ENCODE measurements at places on chromosomes 11 and 22.

GRCh38 chr11:111531687-111532364 lies 8.7 kb upstream of the LAYN start:
- peak; percentile 84 for DNase-seq

- no peak for DNase-seq
These were observed 33.6 kb downstream of the NTM start for GRCh38 chr11:131404010-131404409.

- DNase-seq: peak; percentile 93
These were observed 13.2 kb downstream of the RAC2 start for GRCh38 chr22:37230673-37231405.

- DNase-seq: peak; percentile 82
These were observed 39.2 kb upstream of the IGLL5 start for GRCh38 chr22:22848364-22848866.

- DNase-seq: no peak
These were observed 243.5 kb downstream of the SBF2 start for GRCh38 chr11:10050561-10050960.

- no peak for DNase-seq
These were observed 35.1 kb downstream of the FBLN1 start for GRCh38 chr22:45537734-45538181.

DNA sequence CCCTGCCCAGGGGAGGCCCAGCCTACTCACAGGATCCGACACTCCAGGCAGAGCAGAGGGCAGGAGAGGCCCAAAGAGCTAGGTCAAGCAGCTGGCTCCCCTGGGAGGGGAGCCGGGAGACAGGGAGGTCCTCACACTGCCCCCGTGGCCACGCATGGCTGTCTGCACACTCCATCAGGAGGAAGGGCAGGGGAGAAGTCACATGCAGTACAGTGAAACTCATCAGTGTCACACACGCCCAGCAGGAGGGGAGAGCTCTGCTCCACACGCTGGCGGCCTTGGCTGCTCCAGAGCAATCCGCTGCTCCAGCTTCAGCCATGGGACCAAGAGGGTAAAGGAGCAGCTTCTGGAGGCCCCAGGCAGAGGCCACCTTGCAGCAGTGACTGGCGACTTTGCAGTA lies 14.3 kb downstream of the TCIRG1 start:
- no peak for DNase-seq

DNA sequence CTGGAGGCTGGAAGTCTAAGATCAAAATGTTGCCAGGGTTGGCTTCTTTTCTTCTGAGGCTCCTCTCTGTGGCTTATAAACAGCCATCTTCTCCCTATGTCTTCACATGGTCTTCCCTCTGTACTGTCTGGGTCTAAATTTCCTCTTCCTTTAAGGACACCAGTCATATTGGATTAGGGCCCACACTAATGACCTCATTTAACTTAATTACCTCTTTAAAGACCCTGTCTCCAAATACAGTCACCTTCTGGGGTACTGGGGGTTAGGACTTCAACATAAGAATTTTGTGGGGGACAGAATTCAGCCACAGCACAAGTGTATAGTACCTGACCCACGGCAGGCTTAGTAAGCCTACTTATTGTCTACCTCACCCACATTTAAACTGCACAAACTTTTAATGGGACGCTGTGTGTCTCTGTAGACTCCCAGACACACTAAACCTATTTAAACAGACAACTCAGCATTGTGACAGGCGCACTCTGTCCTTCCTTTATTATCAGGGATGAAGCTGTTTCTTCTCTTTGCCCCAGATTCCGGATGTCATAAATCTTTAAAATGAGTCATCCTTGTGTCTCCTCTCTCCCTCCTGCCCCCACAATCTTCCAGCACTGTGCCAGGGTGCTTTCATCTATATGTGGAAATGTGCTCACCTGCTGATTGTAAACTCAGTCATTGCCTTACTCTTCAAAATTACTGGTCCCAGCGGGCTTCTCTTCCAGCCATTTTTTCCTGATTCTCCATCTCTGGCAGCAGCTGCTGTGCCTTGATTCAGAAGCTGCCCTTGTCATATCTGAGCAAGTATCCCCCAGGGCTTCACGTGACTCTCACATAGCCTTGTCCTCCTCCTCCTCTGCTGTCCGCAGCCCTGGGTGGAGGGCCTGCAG lies 5.4 kb upstream of the MAPK8IP1 start:
- no peak for DNase-seq

DNA sequence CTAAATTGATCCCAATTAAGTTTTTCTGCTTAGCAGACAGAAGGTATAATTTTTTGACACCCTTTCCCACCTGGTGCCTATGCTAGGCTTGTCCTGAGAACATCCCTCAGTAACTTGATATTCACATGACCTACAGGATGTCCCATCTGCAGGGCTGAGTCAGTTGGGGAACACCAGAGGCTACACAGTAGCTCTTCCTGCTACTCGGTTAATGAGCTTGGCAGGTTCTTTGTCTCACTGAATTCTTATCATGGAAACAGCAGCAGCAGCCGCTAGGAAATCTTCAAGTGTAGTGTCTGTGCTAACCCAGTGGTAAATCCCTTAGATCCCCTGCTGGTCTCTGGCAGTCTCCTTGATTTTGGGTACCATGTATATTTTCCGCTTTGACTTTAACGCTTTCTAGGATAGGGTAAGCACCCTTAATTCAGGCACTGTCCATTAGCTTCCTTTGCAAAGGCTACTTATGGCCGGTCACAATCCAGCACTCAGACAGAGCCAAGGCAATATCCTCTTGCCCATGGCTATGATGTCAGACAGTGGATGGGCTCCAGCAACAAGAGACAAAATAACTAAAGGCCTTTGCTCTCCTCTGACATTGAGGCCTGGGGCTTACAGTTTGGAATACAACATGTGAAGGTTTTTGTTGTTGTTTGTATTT lies 8.5 kb downstream of the MRPL16 start:
- DNase-seq: no peak

DNA sequence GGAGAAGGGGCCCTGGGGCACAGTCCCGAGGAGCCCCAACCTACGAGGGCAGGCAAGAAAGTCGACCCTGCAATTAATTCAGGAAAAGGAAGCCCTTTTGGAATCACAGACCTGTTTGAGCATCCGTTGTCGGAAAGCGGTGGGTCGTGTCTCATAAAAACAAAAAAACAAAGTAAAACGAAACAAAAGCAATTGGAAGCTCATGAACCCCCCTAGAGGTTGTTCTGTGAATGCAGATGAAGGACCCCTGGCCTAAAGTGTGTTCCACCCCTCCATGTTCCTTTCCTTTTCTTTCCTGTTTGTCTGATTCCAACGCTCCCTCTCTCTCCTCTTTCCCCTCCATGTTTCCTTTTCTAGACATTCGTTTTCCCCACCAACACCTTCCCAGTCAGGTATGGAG lies 203.7 kb downstream of the GRIK4 start:
- no peak for DNase-seq

GRCh38 chr11:43916621-43917020 lies 25.8 kb upstream of the C11orf96 start:
- no peak for DNase-seq

DNA sequence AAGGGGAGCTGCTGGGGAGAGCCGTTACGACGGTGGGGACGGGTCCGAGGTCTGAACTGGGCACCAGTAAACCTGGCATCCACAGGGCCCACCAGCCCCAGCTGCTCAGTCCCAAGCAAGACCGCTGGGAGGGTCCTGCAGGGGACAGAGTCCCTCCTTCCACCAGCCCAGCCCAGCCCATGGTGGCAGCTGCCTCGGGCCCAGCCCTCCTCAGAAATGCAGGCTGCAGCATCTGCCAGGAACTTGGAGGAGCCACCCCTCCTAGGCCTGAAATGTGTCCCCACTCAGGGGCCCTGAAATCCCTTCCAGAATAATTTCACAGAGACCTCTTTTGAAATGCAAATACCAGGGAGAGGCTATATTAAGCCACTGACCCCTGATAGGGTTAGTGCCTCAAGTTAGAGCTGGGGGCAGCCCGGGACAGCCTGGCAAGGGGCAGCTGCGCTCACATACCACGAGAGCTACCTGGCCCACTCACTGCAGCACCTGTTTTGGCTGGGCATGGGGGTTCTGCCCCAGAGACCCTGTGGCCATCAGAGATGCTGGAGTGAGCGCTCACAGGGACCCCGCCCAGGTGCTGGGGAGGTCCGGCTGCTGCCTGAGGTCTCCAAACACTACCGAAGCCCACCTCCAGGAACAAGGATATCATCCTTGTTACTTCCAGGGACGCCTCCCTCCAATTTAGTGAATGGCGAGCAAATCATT lies 53.1 kb downstream of the CELSR1 start:
- no peak for DNase-seq

DNA sequence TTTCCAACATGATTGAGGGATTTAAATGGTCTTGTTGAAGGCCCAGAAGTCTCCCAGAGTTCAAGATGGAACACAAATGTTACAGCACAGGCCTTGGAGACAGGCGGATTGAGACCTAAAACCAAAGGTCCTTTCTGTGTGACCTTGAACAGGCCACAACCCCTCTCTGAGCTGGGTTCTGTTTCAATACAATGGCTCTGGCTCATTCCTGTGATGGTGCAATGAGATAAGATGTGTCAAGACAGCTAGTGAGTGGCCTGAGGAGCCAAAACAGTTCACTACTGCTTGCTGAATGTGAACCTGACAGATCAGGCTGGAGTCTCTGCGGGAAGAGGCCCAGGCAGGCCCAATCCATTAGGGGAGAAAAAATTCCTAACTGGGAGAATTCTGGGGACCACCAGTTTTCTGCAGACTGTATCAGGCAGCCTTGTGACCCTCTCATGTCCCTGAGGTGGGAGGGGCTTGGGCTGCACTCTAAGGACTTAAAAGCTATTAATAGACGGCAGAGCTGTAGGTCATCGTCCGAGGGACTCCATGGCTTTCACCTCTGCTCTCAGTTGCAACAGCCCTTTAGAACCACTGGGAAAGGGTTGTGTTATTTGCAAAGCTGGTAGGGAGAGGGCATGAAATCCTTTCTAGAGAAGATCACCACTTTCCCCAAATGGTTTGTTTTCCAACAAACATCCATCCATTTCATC lies 126.1 kb upstream of the TEAD1 start:
- DNase-seq: no peak

- no peak for DNase-seq
These were observed 12.9 kb downstream of the TSPAN32 start for GRCh38 chr11:2314525-2315394.

DNA sequence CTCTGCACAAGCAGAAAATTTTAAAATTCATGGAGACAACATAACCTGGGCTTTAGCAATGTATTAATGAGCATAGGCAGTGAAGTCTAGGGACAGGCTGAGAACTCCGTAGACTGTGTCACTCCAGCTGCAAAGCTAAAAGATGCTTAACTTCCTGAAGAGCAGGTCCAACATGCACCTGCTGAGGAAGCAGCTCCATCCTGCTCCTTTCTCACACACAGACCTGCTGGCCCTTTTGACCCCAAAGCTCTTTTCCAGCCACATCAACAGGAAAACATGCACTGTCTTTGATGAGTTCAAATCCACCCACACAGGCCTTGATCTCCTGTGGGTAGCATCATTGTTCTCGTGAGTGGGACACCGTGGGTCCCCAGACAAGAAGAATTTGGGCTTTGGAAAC lies 36.0 kb downstream of the SYN3 start:
- DNase-seq: no peak

DNA sequence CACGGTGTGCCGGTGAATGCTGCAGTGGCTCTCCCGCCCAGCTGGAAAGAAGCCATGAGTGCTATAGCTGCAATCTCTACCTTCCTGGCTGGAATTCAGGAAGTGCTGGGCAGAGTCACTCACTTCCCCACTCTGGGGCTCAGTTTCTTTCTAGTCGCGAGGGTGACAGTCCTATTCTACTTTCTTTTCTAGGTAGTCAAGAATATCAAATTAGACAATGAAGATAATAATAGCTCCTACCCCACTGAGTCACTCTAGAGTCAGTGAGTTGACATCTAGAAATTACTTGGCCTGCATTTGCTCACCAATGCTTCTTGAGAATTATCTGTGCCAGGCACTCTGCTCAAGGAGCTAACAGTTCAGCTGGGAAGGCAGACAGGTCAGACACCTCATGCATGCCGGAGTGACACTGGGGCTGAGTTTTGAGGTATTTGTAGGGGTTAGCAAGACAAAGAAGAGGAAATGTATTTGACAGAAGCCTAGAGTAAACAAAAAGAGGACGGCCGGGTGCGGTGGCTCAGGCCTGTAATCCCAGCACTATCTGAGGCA lies 3.2 kb downstream of the CENPM start:
- peak; percentile 52 for DNase-seq

DNA sequence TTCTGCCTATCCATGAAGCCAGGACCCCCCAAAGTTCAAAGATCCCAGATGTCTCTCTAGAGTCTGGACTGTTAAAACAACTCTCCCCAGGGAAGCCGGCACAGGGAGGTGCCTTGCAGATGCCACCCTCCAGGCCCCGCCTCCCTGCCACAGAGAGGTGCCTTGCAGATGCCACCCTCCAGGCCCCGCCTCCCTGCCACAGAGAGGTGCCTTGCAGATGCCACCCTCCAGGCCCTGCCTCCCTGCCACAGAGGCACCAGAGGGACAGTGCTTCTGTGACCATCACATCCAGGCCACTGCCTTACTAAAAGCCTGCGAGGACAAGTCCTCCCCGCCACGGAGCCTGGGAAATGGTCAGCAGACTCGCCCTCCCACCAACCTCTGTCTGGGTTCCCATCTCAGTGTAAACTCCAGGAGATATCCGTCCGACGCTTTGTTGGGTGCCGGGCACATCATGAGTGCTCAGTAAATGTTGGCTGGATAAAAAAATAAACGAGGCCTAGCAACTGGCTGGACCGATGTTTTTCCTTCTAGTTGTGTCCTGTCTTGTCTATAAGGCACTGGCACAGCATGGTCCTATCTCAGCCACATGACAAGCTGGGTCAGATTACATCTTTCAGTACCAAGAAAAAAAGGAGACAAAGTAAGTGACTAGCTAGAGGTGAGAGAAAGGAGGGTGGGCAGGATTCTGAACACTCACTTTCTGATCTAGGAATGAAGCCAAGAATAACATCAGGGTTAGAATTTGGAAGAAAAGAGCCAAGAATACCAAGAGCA lies 91.2 kb upstream of the CSNK2A3 start:
- no peak for DNase-seq

GRCh38 chr11:65504674-65505465 lies 6.0 kb downstream of the MALAT1 start:
- no peak for DNase-seq

DNA sequence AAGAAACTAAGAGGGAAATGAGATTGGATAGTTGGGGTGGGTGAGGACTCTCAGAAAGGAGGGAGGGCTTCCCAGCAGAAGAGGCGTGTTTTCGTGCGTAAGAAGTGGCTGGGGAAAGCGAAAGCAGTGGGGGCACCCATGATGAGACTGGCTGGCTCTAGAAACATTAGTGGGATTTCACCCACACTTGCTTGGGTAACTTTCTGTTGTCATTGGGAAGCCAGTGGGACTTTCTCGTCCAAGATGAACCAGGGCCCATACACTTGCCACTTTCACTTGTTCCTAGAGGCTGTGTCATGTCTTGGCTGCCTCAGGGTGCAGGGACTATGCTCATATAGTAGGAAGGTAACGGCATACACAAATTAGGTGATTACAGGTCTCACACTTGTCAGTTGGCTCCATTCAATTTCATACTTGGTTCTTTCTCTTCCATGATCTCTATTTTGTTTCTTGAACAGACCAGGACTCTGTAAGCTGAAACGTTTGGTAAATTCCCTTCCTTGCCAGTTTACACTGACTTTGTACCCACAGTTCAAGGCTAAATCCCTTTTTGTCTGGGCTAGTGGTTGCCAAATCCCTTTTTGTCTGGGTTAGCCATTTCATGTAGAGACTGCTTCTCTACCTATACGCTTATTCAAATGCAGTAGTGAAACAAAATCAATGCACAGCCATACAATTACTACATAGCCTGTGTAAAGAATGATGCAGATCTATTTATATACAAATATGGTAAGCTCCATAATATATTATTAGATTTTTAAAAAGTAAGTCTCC lies 42.0 kb upstream of the CXCR5 start:
- peak; percentile 54 for DNase-seq

- DNase-seq: no peak
These were observed 13.7 kb downstream of the PDHX start for GRCh38 chr11:34929794-34930763.
